ENCODE measurements at places on chromosomes 2 and 18. TPM values are rescaled to one million over a fixed set of nuclear protein-coding genes. Genes with fewer than 3 reads are reported as not detected.
A peak's percentile ranks its signal among the peaks of the same experiment; 100 is the strongest.

Gene MEP1B
- not detected for polyA plus RNA-seq

Gene CAPN14
- polyA plus RNA-seq: 0.09 TPM

Gene AKAIN1
- not detected for polyA plus RNA-seq

Gene SATB2
- polyA plus RNA-seq: 3.4 TPM

- no peak for DNase-seq
These were observed 42.8 kb upstream of the CYTIP start for GRCh38 chr2:157486596-157487270.

DNA sequence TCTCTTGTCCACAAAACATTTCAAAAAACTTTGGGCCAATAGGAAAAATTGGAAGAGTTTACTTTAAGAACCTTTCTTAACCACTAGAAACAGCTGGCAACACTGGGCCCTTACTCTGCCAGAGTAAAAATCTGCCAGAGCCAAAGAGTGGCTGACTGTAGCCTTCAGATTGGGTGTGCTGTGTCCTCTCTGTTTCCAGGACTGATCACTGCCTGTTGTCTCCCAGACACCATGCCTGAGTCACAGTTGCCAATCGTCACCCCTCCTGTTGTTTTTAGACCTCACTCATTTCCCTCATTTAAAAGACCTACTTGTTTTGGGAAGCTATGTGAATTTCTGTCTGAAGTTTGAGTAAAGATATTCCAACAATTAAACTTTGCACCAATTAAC lies 159.1 kb downstream of the PPP1R1C start:
- DNase-seq: peak; percentile 17

GRCh38 chr2:119028327-119029174 lies 86.6 kb downstream of the MARCO start:
- DNase-seq: no peak

GRCh38 chr2:207796585-207797350 lies 27.1 kb upstream of the FZD5 start:
- DNase-seq: no peak

DNA sequence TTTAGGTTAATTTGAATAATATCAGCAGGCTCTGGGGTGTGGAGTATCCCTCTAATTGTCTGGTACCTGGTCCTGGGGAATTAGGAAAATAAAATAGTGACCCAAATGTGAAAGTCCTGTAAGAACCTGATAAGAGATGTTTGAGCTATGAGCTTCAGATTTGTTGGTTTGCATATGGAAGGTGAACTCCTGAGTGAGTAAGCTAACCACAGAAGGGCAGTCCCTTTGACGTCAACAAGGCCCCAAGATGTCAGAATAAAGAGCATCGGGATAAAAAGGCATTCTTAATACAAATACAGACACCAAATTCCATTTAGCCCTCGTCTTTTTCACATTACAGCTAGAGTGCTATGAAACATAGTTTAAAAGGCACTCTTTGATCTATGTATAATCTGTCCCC lies 1366.3 kb upstream of the TMEFF2 start:
- no peak for DNase-seq

- DNase-seq: no peak
These were observed 82.8 kb upstream of the DNMT3A start for GRCh38 chr2:25424426-25425028.

GRCh38 chr2:30708491-30709290 lies 98.6 kb downstream of the CAPN13 start:
- no peak for DNase-seq

- DNase-seq: no peak
These were observed 34.4 kb upstream of the NT5C1B start for GRCh38 chr2:18623782-18624181.

DNA sequence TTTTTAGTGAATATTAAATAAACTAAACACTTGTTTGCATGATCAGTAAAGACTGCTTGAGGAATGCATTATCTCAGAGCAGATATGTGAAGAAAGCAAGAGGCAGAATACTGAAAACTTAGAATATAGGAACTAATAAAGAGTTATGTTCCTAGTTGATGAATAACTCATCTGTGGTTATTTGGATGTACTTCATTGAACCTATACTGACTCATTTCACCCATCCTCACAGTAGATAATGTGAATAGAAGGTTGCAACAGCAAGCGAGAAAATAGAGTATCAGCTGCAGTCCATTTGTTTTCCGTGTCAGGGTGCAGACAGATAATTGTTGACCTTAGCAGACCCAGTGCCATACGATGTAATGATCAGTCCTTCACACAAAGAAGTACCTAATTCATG lies 945.7 kb upstream of the LRRTM1 start:
- DNase-seq: no peak

DNA sequence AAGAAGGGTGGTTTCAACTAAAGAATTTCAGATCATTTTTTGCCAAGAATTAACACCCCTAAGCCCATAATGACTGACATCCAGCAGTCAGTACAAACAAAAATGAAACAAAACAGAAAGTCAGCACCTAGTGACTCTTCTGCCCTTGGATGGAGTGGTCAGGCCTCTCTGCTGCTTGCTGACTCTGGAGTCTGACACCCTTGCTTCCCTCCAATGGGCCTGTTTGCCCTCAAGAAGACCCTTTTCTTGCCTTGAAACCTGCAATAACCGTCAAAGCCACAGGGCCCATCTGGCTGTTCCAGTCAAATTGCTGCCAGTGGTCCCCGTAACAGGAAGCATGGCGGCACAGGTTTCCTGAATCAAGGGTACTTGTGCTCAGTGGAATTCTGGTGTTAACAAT lies 27.2 kb upstream of the CYTIP start:
- no peak for DNase-seq

DNA sequence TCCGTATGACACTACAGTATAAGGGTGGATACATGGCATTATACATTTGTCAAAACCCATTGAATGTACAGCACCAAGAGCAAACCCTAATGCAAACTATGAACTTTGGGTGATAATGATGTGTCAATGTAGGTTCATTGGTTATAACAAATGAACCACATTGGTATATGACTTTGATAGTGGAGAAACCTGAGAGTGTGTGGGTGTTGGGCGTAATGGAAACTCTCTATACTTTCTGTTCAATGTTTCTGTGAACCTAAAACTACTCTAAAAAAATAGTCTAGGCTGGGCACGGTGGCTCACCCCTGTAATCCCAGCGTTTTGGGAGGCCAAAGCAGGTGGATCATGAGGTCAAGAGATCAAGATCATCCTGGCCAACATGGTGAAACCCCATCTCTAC lies 6.5 kb upstream of the ACTG2 start:
- no peak for DNase-seq

DNA sequence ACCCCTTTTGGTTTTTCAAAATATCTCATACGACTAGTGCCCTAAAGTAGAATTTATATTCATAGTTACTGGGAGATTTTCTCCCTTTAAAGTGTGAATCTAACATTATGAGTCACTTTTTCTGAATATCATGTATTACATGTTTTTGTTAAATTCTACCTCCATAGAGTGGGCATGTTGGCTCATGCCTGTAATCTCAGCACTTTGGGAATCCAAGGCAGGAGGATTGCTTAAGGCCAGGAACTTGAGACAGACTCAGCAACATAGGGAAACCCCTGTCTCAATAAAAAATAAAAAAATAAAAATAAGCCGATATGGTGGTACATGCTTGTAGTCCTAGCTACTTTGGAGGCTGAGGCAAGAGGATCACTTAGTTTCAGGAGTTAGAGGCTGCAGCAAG lies 45.3 kb upstream of the UNC80 start:
- no peak for DNase-seq

DNA sequence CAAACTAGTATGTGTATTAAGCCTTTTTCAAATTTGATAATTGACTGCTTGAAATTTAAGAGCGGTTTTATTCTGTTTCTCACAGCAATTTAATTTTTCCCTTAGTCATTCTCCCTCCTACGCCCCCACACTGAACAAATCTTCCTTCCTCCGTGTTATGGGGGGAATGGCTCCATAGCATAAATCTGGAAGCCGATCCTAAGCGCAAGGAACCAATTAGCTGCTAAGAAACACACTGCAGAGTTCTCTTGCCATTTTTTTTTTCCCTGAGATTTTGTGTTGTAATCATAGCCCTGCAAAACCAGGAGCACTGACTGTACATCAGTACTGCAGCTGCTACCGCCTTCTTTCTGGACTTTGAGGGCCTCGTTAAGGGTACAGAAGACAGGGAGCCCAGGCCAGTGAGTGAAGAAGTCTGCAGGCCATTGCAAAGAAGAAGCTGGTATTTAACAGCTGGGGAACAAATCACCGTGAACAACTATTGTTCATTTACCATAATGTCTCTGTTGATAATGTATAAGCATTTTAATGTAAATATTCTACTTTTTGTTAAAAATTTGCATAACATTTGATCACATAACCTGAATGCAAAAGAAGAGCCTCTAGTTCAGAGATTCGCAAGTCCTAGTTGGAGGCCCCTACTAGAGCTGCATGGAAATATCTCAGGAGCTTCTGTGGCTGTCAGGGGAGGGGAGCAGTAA lies 264.0 kb downstream of the LRATD1 start:
- DNase-seq: no peak

DNA sequence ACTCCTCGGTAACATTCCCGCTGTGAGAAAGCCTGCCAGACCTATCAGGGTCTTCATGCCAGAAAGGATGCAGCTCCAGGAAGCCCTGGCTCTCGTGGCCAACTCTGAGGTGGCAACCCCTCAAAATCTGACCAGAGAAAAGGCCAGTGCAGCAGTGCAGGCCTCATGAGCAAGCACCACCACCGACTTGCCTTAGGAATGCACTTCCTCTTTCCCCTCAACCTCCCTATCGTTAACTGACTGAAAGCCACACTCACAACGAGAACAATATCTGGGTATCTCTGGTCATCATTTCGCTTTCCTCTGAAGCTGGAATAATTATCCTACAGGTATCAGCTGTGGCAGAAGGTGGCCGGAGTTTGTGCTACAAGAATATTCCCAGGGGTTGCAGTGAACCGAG lies 101.4 kb upstream of the POU3F3 start:
- DNase-seq: no peak

GRCh38 chr2:230234122-230234722 lies 8.7 kb downstream of the SP140 start:
- DNase-seq: no peak

GRCh38 chr18:35933982-35934381 lies 38.5 kb upstream of the RMP24 start:
- no peak for DNase-seq

DNA sequence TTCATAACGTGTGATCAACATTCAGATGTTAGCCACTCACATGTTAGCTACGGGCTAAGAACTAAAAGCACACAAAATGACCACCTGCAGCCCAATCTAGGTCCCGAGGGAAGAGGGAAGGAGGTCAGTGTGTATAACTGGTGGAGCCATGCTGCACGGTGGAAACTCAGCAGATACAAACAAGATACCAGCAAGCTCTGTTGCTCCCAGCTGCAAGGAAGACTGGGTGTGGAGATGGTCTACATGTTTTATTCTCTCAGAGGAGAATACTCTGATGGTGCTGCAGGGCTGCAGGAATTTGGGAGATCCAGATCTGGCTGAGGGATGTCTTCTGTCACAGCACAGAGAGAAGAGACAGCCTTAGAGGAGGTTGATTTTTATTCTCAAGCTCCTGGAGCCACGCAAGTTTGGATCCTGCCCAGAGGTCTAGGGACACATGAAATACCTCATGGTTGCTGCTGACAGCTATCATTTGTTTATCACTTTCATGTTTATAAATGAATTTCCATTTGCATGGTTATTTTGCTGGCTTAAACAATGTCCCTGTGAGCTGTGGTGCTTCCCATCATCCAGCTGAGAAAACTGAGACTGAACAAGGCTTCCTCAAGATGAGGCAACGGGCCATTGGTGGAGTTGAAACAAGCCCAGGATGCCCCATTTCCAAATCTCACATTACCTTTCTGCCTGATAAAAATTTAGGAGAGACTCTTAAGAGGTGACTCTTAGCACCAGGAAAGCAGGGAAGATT lies 30.9 kb downstream of the RNF144A start:
- DNase-seq: no peak

DNA sequence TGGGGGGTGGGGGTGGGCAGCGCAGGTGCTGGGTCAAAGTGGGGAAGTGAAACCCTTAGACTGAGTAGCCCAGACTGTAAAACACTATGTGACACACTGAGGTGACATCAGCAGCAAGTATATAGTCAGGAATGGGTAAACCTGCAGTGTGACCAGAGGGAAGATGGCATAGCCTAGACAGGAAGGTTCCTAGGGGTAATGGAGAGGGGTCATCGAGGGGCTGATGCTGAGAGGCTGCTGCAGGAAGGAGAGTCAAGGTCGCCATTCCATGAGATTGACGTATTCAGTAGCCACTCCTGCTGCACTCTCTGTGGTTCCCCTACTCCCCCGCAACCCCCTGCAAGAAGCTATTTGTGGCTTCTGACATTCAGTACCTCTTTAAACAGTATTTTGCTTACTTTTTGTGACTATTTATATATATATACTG lies 111.7 kb downstream of the CHST9 start:
- no peak for DNase-seq

DNA sequence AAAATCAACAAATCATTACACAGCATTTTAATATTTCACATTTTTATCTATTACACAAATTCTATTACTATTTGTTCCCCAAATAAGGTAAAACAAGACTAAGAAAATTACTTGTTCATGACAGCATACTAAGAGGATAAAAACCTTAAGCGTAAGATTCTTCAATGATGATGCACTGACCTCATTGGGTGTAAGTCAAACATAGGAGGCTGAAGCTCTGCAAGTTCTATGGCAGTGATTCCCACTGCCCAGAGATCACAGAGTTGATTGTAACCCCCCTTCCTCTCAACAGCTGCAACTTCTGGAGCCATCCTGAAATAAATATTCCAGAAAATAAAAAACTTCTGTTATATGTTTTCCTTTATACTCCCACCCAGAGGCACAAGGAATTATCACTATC lies 82.2 kb upstream of the CDKL4 start:
- DNase-seq: no peak

DNA sequence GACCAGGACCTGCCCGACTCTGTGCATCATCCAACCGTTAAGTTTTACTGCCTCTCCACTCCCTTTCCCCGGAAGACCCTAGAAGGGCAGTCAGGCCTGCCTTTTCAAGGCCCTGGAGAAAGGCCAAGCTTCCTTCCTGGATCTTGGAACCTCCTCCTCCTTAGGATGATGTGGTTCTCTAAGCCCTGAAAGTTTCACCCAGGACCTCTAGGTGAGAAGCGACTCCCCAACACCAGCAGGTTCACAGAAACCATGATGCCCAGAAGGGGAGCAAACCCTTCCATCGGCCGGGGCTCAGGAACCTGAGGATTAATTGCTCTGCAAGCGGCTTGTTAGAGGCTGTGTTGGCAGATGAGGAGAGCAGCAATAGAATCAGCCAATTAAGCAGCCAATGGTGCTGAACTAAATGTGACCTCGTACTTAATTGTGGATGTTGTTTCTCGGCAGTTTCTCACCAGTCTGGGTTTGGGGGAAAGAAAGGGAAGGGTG lies 94.2 kb upstream of the FZD7 start:
- no peak for DNase-seq

DNA sequence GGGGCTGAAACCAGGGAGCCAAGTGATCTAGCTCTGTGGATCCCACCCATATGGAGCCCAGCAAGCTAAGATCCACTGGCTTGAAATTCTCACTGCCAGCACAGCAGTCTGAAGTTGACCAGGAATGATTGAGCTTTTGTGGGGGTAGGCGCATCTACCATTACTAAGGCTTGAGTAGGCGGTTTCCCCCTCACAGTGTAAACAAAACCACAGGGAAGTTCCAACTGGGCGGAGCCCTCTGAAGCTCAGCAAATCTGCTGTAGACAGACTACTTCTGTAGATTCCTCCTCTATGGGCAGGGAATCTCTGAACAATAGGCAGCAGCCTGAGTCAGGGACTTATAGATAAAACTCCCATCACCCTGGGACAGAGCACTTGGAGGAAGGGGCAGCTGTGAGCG lies 96.7 kb downstream of the CCDC148 start:
- DNase-seq: no peak
